ENCODE measurements at places on chromosomes 7 and 10. TPM values are rescaled to one million over a fixed set of nuclear protein-coding genes. Genes with fewer than 3 reads are reported as not detected.

FKBP14 gene
- 35.1 TPM for total RNA-seq

ASZ1 gene
- total RNA-seq: not detected

WEE2 gene
- total RNA-seq: not detected

PKD2L1 gene
- total RNA-seq: not detected

TSPAN13 gene
- total RNA-seq: 64.3 TPM

SDK1 gene
- total RNA-seq: 8.7 TPM

ETV1 gene
- total RNA-seq: 4.7 TPM

C10orf62 gene
- total RNA-seq: not detected

CFAP58 gene
- total RNA-seq: 0.34 TPM

FXYD4 gene
- total RNA-seq: not detected

ADGRA1 gene
- not detected for total RNA-seq

SORBS1 gene
- total RNA-seq: 1.1 TPM

GRM3 gene
- total RNA-seq: not detected

TYSND1 gene
- 7.7 TPM for total RNA-seq

FAM24B gene
- 11.7 TPM for total RNA-seq

SPDYE11 gene
- total RNA-seq: not detected

DOCK4 gene
- total RNA-seq: 1.5 TPM

HOGA1 gene
- total RNA-seq: not detected

LSM5 gene
- 52.0 TPM for total RNA-seq

SPACDR gene
- total RNA-seq: not detected

PTPRZ1 gene
- total RNA-seq: 0.22 TPM

ARHGEF35 gene
- not detected for total RNA-seq

ATOH7 gene
- total RNA-seq: not detected

TCAF2 gene
- total RNA-seq: 2.2 TPM

MEOX2 gene
- total RNA-seq: not detected

ANXA8L1 gene
- total RNA-seq: not detected

AZGP1 gene
- not detected for total RNA-seq

GLI3 gene
- total RNA-seq: 0.91 TPM

ALKBH4 gene
- 26.4 TPM for total RNA-seq

HABP2 gene
- not detected for total RNA-seq

ORC5 gene
- total RNA-seq: 37.4 TPM

AFAP1L2 gene
- total RNA-seq: 2.1 TPM

DENND10 gene
- total RNA-seq: 48.4 TPM

PRLHR gene
- not detected for total RNA-seq

DEPP1 gene
- 6.8 TPM for total RNA-seq

FKBP6 gene
- not detected for total RNA-seq

GIMAP4 gene
- not detected for total RNA-seq

PROSER2 gene
- total RNA-seq: 3.0 TPM

CAV1 gene
- 154 TPM for total RNA-seq

AKR1D1 gene
- total RNA-seq: not detected

SEC61A2 gene
- 4.4 TPM for total RNA-seq

DOCK1 gene
- total RNA-seq: 60.4 TPM

GPR26 gene
- not detected for total RNA-seq

BHLHA15 gene
- not detected for total RNA-seq

CUBN gene
- total RNA-seq: 0.16 TPM

PCDH15 gene
- total RNA-seq: not detected

PAPSS2 gene
- 76.3 TPM for total RNA-seq

WDR86 gene
- 0.72 TPM for total RNA-seq

NPFFR1 gene
- not detected for total RNA-seq
